Karpas-422 (cell line): ENCODE measurements at places on chromosomes 4 and X. TPM values are rescaled to one million over a fixed set of nuclear protein-coding genes. Genes with fewer than 3 reads are reported as not detected.

The PI4K2B gene
- total RNA-seq = 21.5 and 38.4 TPM in 2 replicates

DNA sequence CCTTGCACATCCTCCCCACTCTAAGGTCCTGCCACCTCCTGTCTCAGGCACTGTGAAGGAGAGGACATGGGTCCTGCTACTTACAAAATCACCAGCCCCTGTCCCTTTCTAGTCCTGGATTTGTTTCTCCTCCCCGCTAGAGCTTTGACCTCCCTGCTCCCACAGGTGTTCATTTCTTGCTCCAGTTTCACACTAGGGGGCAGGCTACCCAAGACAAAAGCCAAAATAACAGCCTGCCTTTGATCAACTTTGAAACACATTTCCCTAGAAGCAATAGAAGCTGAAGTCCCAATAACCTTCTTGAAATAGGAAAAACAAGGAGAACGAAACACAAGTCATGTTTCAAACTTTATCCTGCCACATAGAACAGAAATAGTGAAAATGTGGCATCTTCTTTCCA lies 164.4 kb downstream of the QDPR start:
- peak; percentile 78 for DNase-seq

- no peak for DNase-seq
These were observed 15.1 kb downstream of the FAT1 start for GRCh38 chr4:186708554-186708953.

The SERTM2 gene
- not detected in 2 replicates for total RNA-seq

- no peak for DNase-seq
These were observed 404.6 kb upstream of the FAT1 start for GRCh38 chr4:187128222-187128621.

The ATP8A1 gene
- total RNA-seq = 41.7 and 67.2 TPM in 2 replicates

DNA sequence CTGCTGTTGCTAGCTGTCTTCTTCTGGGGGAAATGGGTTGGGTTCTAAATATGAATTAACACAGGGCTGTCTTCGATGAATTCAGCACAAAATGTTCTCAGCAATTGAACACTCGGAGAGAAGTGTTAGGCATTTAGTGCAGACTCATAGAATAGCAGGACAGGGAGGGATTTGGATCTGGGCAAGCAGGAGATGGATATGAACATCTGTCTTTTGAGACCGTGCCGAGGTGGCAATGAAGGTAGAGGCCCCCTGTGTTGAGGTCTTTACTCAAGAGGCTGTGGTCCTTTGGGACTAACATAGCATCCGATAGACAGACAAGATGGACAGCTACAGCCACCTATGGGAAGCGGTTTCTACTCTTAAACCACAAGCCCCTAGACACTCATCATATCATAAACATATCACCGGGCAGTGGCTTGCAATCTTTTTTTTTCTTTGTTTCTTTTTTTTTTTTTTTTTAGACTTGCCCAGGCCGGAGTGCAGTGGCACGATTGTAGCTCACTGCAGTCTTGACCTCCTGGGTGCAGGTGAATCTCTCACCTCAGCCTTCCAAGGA lies 6.7 kb downstream of the CD99 start:
- peak; percentile 56 for DNase-seq

The UCHL1 gene
- total RNA-seq = 0.58 TPM in 1 of 2 replicates, not detected in the other
